ENCODE measurements at places on chromosomes 1 and 21.
A peak's percentile ranks its signal among the peaks of the same experiment; 100 is the strongest.

GRCh38 chr1:6260433-6260934, 414 bp downstream of the GPR153 start:
- peak; percentile 30 for DNase-seq

- no peak for DNase-seq
Measured at GRCh38 chr1:14845851-14846250, 247.4 kb downstream of the KAZN start.

- DNase-seq = no peak
Measured at GRCh38 chr1:200215350-200215749, 187.8 kb downstream of the NR5A2 start.

GRCh38 chr1:59619557-59619956, 195.2 kb upstream of the HOOK1 start:
- DNase-seq = no peak

DNA sequence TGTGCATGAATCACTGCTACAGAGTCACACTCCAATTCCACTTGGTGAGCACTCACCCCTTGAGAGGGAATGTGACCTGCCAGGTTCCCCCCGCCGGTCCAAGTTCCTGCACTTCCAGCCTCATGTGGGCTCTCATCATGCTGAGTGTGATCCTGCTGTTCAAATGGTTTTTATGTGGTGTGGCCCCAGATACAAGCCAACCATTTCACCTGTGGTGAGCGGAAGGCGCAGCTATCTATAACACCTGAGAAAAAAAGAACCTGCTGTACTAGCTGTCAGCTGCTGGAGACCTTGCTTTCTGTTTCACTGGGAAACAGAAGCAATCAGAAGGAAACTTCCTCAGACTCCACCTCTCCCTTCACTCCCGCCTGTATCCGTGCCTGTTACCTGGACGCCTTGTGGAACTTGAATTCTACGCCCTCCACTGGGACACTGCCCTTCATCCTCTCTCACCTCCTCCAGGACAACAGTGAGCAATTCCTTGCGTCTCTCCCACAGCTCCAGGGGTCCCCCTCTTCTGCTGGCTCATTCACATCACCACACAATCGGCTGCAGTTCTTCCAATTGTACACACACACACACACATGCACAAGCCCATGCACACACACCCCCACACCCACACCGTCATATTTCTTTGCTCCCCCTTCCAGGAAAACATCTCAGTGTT, 64.4 kb upstream of the RPL11 start:
- no peak for DNase-seq

DNA sequence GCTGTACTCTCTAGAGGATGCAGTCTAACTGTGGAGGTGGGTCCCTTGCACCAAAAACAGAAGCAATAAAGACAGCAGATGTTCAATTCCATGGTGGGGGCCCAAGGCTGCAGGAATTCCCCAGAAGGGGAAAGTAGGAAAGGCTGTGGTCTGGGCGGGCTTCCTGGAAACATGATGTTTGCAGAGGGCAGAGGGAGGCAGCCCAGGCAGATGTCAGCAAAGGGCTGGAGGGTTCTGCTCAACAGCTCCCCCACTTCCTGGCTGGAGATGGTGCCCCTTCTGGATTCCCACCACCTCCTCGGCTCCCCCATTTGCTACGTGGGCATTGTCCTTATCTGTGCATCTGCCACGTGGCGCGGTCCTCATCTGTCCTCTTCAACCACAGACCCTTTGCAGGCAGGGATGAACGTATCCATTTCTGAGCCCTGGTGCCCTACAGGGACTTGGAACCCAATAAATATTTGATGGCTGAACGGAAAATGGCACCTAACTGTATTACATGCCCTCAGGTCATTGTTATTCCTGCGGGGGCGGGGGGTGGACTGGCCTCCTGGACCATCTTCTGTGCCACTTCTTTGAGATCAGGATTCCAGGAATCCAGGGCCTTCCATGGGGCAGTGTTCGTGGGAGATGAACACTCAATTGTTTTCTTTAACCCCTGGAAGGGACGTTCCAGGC, 8.4 kb upstream of the GUCA2B start:
- no peak for DNase-seq

DNA sequence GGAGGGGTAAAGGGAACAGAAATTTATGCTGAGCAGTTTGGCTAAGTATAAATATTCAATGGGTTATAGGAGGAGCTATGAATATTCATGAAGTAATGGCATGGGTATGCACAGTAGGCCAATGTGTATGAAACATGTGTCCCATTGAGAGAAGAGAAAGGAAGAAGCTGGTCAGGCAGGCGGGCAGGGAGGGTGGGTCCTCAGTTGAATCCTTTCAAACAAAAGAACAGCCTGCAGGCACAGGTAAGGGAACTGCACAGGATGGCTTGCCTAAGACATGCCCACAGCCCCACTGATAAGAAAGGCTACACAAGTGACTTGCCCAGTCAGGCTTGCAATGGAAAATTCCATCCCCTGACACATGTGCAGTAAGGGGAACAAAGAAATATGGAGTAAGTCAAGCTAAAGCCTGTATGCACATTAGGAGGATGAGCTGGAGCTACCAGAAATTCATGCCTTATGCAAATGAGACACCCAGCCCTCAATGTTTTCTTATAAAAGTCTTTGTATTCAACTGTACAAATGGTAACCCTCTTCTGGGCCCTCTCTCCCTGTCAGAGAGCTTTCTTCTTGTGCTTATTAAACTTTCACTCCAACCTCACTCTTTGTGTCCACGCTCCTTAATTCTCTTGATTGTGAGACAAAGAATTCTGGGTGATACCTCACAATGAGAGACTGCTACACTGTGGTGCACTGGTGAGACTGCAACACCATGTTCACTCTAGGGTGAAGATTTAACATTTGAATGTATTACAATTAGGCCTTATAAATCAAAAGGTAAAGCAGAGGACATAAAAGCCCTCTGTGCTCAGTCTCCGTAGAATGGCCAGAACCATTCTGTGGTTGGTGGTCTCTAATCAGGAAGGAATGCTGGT, 96.5 kb downstream of the ATP1B1 start:
- DNase-seq = no peak

DNA sequence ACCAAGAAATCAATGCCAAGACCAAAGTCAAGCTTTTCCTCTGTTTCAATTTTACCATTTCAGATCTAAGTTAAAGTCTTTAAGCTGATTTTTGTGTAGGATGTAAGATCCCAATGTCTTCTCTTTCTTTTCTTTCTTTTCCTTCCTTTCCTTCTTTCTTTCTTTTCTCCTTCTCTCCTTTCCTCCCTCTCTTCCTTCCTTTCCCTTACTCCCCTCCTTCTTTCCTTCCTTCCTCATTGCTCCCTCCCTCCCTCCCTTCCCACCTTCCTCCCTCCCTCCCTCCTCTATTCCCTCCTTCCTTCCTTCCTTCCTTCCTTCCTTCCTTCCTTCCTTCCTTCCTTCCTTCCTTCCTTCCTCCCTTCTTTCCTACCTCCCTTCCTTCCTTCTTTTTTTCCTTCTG, 197.5 kb downstream of the KCNT2 start:
- DNase-seq = no peak

- peak; percentile 16 for DNase-seq
Measured at GRCh38 chr1:55444667-55445066, 229.5 kb upstream of the USP24 start.

DNA sequence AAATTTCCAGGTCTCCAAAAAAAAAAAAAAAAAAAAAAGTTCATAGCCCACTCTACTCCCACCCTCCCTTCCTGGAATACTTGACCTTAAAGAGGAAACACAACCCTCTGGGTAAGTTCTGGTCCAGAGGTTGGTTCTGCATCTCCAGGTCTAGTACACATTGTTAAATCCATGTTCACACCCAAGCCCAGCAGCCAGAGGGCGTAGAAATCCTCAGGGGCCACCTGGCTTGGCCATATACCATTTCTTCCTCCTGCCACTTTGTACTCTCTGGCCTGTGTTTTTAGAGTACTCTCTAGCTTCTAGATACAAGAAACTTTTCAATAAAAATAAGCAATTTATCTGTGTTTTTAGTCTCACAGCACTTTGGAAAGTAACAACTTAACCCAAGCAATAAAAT, 89.3 kb downstream of the PHTF1 start:
- peak; percentile 15 for DNase-seq

DNA sequence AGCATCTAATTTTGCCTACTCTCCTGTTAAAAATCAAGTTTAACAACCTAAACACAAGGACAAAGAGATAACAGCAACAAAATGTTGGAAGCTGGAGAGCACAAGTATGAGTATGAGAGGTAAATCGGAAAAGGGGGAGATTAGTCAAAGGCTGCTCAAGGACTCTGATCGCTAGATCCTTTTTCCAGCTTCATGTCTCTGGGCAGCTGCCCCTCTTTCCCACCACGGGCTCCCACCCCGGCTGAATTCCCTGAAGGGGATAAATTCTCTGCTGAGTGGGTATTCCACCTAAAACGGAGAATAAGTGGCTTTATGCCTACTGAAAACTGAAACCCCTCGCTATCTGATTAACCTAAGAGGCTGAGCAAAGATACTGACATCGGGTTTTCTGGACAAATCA, 696 bp upstream of the CTBS start:
- DNase-seq = peak; percentile 51

DNA sequence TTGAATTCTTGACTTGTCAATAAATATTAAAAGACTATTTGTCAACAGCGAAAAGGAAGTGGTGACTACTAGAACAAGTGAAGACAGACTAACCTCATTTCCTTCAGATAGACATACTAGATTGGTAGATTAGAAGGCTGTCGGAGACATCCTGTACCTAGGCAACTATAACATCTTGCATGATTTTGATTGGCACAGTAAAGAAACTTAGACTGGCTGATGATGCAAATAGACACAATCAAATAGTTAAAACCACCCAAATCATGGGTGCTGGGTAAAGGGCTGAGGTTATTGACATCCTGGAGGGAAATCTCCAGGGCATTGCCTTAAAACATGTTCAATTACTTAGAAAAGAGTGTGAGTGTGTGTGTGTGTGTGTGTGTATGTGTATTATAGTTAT, 85.9 kb upstream of the EDEM3 start:
- DNase-seq = no peak

GRCh38 chr1:28886731-28887418, 27.5 kb upstream of the EPB41 start:
- DNase-seq = peak; percentile 93

- DNase-seq = no peak
Measured at GRCh38 chr1:29812408-29813135, 576.2 kb downstream of the PTPRU start.

GRCh38 chr1:228697207-228698016, 37.9 kb upstream of the RHOU start:
- peak; percentile 76 for DNase-seq

DNA sequence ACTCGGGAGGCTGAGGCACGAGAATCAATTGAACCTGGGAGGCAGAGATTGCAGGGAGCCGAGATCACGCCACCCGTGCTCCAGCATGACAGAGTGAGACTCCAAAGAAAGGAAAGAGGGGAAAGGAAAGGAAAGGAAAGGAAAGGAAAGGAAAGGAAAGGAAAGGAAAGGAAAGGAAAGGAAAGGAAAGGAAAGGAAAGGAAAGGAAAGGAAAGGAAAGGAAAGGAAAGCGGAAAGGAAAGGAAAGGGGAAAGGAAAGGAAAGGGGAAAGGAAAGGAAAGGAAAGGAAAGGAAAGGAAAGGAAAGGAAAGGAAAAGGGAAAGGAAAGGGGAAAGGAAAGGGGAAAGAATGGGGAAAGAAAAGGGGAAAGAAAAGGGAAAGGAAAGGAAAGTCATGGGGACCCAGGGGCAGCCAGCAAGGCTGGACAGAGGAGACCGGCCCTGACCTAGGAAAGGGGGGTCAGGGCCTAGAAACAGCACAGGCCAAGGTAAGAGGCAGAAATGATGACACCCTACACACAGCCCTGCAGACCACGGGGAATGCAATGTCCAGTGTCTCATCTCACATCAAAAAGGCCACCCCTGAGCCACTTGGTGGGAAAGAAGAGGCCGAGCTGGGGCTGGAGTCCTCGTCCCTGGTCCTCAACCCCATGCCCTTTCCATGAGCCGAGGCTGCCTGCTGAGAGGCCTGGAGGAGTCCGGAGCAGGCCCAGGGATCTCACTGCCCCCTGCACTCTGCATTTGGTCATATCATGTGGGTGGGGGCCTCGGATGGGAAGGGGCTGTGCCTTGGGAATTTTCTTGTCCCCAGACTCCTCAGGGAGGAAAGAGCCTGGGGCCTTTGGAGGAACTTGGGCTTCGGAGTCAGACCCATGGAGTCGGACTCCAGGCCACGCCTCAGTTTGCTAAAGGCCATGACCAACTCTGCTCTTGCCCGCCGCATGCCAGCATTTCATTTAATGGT, 18.8 kb upstream of the LAPTM5 start:
- no peak for DNase-seq

DNA sequence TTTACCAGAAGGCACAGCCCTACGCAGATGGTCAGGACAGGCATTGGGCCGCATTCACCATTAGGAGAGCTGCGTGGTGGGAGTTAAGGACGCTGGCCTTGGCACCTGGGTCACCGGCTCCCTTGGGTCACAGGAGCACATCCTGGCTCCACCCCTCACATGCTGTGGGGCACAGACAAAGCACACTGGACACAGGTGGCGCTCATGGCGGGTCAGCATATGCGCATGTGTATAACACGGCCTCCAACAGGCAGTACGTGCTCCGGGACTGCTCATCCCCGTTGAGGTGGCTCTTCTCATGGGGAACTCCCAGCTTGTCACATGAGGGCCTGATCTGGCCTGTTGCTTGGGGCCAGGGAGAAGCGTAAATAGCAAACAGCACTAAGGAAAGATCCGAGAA, 25.0 kb downstream of the PGBD5 start:
- no peak for DNase-seq

DNA sequence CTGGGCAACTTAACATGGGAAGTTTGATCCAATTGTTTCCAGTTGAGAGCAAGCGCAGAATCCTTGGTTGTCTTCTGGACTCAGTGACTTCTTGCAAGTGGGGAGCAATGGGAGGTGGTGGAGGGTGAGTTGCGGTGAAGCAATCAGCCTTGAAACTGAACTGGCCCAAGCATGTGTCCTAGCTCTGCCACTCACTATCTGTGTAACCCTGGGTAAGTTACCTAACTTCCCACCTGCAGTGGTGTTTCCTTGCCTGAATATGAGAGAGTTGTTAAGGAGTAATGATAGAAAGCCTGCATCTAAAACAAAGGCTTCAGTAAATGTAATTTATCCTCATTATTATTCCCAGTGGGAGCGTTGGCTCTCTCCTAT, 132.5 kb upstream of the NFIA start:
- no peak for DNase-seq

DNA sequence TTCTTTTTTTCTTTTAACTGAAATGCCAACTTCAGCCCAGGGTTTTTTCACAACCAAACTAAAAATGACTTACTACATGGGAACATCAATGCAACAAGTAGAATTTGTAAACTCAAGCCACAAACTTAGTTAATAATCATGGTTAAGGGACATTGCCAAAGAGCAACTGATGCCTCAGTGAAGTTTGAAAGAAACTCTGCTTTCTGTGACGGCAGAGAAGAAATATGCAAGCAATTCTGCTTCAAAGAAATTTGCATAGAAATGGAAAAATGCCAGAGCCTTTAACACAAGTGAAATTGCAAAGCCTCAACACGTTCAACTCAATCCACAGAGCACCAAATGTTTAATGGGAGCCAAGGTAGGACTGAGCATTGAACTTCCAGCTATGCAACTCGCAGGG, 5.0 kb upstream of the CHD5 start:
- DNase-seq = no peak

- DNase-seq = no peak
Measured at GRCh38 chr1:162578071-162578700, 16.7 kb downstream of the UAP1 start.
